ENCODE measurements at places on chromosomes 13 and 19.

DNA sequence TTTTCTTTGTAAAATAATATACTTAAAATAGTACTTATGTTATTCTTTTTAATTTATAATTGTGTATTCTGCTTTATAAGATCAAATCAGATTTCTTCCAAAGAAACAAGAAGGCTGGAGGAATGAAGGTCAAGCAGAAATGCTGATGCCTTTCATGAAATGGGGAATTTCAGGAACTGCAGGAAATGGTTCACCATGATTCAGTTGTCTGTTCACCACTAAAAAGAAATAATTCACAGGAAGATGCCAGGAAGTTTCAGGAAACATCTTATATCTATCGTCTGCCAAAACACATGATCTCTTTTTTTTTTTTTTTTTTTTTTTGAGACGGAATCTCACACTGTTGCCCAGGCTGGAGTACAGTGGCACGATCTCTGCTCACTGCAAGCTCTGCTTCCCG is 15.7 kb upstream of the SCEL start:
- no peak for DNase-seq

- DNase-seq, result no peak
Measured at GRCh38 chr13:36884235-36884634, 35.8 kb downstream of the SMAD9 start.

- DNase-seq, result no peak
Measured at GRCh38 chr13:34435338-34435737, 506.7 kb upstream of the NBEA start.

GRCh38 chr19:39282021-39282420 is 13.8 kb downstream of the IFNL2 start:
- DNase-seq, result no peak

DNA sequence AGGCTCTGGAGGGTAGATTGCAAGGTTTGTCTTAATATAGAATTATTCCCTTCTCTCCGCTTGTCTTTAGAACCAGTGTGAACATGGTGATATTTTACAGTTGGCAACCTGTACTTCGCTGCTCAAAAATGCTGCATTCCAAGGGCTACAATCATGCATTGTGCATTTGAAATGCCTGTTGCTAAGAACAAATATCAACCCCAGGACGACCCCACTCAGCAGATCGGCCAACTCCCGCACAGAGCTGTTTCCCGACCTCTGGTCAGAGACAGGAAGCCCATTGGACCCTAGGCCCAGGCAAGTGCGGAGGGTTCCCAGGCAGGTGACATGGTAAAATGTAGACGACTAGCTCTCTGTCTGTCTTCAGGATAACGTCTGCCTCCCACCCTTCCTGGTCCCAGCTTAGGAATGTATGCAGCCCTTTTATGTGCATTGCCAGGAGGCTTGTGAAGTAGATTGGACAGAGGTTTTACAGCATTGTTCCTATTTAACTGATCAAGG is 263.5 kb downstream of the FOXO1 start:
- DNase-seq, result no peak

GRCh38 chr19:3285647-3286176 is 61.3 kb downstream of the CELF5 start:
- no peak for DNase-seq

- no peak for DNase-seq
Measured at GRCh38 chr19:43560687-43561086, 14.6 kb downstream of the XRCC1 start.

GRCh38 chr13:104987621-104988020 is 1547.8 kb downstream of the EFNB2 start:
- DNase-seq, result no peak

DNA sequence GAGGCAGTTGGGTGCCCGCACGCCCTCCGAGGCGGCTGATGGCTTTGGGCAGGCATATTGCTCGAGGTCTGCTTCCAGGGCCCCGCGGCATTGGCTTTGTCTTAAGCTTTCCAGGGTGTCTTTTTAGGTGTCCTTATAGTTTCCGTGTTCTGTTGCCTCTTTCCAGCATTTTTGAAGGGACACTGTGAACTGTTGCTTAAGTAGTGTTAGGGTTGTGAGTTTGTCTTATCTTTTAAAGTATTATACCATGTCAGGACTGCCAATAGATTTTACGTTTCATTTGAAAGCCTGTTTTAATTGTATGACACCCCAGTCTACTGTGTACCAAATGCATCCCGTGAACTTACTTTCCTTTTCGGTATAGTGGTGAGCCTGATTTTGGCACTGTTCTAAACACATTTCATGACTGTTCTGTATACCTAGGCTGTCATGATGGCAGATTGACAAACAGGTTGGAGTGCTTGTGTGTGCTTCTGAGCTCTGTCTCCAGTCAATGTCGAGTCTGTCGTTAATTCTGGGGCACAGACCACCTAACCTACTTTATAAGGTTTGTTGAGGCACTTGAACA is 656 bp downstream of the PCCA start:
- DNase-seq, result peak; percentile 84
